A673 (cell line): ENCODE measurements at places on chromosomes 2 and 18. TPM values are rescaled to one million over a fixed set of nuclear protein-coding genes. Genes with fewer than 3 reads are reported as not detected.

PLA2R1 gene
- total RNA-seq, result not detected in 2 replicates

ALPP gene
- total RNA-seq, result not detected in 2 replicates

AAK1 gene
- 40.1 and 40.5 TPM in 2 replicates for total RNA-seq

STAMBP gene
- 66.3 and 67.1 TPM in 2 replicates for total RNA-seq

ASIC4 gene
- 0.45 and 1.2 TPM in 2 replicates for total RNA-seq

PIEZO2 gene
- total RNA-seq, result 5.5 and 8.8 TPM in 2 replicates
